ENCODE measurements at places on chromosomes 2 and 18. TPM values are rescaled to one million over a fixed set of nuclear protein-coding genes. Genes with fewer than 3 reads are reported as not detected.

The TLX2 gene
- total RNA-seq: not detected

The PTCD3 gene
- total RNA-seq: 125 TPM

DNA sequence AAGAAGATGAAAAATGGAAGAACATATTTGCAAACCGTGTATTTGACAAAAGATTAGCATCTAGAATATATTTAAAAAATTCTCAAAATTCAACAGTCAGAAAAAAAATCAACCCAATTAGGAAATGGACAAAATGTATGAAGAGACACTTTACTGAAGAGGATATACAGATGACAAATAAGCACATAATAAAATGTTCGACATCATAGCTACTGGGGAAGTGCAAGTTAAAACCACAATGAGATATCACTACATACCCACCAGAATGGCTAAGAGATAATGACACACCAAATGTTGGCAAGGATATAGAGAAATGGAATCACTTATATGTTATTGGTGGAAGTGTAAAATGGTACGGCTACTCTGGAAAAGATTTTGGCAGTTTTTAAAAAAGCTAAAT is 11.7 kb upstream of the NUP35 start:
- no peak for DNase-seq

DNA sequence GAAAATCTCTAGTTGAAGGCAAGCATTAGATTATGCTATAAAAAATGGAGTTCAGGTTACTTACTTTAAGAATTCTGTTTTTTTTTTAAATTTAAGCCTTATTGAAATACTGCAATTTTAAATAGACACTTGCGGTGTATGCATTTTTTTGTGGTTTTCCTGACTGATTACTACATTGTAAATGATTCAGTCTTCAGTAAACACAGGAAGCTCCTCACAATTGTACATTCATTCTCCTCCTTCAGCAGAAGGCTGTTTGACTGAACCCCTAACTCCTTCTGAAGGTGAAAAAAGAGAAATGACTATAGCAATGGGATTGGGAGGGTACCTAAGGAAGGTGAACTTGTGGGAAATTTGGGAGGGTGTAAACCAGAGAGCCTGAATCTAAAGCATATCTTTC is 136.1 kb downstream of the GCA start:
- DNase-seq: peak; percentile 21

- no peak for DNase-seq
Observed at GRCh38 chr2:58688813-58689212, 447.7 kb upstream of the FANCL start.

GRCh38 chr2:64274399-64275173 is 130.4 kb upstream of the PELI1 start:
- DNase-seq: peak; percentile 74

- no peak for DNase-seq
Observed at GRCh38 chr2:105635564-105635963, 109.1 kb upstream of the NCK2 start.

GRCh38 chr18:58402951-58403702 is 225.8 kb downstream of the ALPK2 start:
- no peak for DNase-seq
